NCI-H146 (cell line): ENCODE measurements at places on chromosomes 4 and X.

- no peak for DNase-seq
These were observed 19.0 kb upstream of the MAGEB2 start for GRCh38 chrX:30196322-30196721.

DNA sequence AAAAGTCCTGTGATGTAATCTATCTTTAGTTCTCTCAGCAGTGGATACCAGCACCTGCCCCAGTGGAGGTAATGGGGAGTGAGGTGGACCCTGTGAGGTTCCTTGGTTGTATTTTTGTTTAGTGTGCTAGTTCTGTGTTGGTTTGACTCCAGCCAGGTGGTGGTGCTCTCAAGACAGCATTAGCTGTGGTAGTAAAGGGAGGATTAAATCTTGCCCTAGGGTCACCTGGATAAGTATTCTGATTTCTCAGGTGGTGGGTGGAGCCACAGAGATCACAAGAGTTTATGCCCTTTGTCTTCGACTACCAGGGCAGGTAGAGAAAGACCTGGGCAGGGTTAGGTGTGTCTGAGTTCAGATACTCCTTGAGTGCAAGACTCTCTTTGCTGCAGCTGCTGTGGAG is 176.3 kb upstream of the EDA2R start:
- no peak for DNase-seq

DNA sequence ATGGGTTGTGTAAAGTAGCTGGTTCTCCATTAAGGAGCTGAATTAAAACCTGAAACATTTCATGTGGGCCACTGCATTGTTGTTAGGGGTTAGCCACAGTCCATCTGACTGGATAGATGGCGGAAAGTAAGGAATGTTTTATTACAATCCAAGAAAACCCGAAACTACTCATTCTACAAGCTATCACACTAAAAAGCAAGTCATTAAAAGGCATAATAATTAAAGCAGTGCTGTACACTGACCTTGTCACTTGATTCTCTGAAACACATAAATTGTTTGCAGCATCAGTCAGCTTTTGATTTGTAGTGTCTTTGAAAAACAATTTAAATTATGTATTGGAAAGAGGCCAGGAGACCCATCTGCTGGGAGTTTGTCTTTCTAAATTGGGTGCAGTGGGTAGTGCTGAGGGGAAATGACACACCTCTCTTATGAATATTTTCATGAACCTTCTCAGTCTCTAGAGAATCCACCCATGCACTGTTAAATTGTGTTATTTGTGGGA is 75.7 kb upstream of the ANK2 start:
- no peak for DNase-seq

- DNase-seq: no peak
These were observed at the start of gene TDO2 for GRCh38 chr4:155903453-155903852. TSS of gene TDO2 (plus strand) at chr4:155903696. CDS start at chr4:155903759, 63 bp downstream.

DNA sequence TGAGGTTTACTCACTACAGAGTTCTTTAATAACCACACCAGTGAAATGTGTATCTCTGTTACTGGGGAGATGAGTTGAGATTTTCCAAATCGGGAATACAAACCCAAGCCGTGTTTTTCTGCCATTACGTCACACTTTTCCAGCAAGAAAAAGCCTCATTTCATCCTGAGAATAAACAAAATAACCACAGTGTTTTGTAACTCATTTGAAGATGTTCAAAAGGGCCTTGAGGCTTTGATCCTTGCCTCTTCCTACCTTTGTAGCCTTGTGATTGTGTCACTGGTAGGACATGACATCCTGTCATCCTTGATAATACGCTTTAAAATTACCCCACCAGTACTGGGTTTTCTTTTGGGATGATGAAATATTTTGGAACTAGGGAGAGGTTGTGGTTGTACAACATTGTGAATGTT is 2.9 kb downstream of the USP11 start:
- no peak for DNase-seq

DNA sequence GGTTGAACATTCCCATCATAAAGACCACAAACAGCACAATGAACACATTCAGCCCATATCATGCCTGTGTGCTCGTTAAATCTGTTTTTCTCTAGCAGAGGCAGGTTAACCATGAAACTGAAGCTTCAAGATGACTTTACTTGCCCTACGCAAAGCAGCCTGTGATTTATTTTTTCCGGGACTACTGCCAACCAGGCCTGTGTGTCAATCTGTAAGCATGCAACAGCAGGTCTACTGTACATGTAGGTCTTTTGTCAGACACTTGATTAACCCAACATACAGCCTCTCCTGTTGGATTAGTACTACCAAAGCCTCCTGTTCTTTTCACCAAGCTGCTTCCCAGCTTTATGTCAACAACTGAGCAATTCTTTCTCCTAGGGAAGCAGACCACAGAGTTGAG is 85.5 kb upstream of the ACSL1 start:
- no peak for DNase-seq

- DNase-seq: no peak
These were observed 7.2 kb downstream of the CRMP1 start for GRCh38 chr4:5885733-5886132.

DNA sequence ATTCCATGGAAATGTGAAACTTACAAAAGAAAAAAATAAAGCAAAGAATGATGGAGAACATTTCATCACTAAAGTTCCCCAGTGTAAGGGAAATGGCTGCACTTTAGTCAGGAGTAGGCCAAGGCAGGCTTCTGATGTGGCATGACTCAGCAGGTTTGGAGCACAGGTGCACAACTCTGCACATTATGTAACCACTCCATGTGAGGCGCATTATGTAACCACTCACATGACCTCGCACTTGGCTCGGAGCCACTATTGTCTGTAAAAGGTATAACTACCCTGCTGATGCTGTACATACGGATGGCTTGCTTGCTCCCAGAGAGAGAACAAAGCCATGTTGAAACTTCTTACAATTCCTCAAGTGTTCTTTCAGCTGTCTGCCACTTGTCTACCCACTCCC is 727.6 kb downstream of the TRAM1L1 start:
- DNase-seq: no peak
